Fibroblast of mammary gland (primary cell): ENCODE measurements at places on chromosomes 2 and 18.

DNA sequence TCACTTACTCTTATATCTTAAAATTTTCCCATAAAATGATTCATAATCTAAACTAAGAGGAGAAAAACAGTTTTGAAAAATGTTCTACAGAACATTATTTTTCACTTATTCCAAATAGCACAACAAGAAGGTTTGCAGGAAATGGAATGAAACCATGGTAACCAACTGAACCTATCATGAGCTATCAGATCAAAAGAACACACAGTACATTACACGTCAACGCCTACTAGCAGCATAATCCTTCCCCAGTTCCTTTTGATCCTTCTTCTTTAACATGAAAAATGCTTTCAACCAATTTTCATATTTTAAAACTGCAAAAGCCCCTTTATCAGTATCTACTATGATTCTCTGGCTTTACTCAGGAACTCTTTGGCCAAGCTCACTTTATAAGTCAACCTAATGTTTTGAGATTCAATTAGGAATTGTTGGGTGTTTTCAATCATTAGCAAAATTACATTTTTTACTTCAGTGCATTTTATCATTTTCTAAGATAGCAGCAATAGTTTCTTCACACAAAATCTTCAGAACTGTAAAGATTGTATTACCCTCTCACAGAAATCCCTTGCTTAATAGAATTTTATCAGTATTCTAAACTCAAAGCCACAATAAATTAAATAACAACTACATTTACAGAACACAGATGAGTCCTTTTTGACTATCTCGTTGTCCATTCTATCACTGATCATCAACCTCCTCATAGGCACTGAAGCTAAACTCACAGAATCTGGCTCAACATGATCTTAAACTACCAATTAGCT lies 102.5 kb downstream of the CHN1 start:
- DNase-seq: peak; percentile 38

DNA sequence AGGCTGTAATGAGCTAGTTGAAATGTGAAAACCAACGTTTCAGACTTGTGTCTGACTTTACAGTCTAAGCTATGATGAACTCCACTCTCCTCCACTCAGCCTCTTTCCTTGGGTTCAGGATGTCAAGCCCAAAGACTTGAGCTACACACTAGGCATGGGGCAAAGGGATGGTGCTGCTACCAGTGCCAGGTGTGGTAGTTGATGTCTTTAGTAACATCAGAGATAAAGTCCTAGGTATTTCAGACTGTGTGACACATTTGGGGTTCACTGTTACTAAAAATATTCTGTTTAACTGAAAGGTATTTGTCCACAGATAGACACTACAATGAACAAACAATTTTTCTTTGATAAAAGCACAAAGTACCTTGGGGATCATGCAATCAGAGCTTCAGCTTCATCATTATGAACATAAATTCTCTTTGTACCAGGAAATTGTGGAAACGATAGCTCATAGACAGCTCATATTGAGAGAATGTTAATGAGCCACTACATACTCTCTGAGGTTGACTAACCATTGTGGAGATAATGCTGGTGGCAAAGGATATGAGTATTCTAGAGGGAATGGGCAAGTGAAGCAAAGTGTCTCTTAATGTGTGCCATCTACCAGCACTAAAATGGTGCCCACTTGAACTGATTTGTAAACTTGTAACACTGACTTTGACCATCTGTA lies 253.7 kb upstream of the THUMPD2 start:
- peak; percentile 91 for DNase-seq

DNA sequence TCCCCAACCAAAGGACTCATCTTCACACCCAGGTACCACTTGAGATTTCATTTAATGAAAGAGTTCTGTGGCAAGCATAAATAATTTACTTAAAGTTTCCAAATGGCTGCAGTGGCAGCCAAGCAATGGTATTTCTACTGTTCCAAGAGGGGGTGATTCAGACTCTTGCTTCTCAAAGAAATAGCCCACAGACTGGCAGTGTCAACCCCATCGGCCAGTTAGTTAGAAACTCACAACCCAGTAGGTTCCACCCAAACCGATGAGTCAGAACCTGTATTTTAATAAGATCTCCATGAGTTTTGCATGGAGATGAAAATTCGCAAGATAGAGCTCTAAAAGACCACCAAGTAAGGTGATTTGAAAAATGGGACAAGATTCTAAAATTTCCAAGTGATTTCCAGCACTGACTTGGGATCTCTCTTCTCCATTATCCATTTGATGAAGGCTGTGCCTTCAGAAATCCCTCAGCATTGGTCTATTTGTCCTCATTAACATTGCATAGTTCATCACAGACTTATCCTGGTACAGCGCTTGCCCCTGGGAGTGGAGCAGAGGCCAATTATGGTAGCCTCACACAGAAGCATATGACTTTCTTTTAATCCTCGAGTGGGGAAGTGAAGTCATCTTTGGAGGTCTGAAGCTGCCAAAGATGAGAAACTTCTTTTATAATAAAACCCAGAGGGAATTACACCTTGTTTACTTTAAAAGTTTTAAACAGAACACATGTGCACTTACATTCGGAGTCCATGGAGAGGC lies 361.4 kb upstream of the ID2 start:
- peak; percentile 16 for DNase-seq

DNA sequence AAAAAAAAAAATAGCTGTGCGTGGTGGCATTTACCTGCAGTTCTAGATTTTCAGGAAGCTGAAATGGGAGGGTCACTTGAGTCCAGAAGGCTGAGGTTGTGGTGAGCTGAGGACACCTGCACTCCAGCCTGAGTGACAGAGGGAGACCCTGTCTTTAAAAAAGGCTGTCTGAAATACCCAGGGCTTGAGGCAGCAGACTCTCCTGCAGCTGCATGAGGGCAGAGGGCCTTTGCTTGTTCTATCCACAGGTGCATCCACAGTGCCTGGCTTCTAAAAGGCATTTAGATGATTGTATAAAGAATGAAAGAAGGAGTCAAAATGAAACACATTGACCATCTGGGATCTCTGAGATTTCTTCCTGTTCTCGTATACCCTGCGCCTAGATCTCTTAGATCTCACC lies 152.9 kb downstream of the MGAT5 start:
- no peak for DNase-seq

DNA sequence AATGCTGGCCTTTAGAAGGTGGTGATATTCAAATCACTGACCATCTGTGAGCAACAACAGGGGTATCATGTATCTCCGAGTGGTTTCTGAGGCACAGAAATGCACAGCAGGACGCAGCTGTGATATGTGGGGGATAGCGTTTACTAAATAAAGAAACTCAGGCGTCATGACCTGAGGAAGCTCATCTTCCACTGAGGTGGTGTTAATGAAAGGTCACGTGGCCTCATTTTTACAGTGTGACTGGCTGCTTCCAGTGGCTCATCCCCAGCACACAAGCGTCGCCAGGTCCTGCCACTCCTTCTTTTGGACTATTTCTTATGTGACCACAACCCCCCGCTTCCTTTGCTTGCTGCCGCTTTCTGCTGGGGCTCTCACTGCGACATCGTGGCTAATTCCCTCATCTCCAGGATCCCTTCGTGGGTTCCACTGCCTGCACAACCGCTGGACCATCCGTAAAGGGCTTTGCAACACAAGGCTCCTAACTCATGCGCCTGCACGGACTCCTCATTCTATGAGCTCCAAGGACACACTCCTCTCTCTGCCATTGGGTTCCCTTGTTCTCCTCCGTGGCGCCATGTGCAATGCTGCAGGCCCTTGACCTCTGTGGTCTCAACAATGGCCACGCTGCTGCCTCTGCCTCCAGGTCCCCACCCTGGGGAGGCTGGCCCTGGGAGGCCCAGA lies 109.3 kb downstream of the MBP start:
- DNase-seq: no peak

GRCh38 chr2:112577756-112578155 lies 6.7 kb upstream of the CHCHD5 start:
- DNase-seq: peak; percentile 46

- no peak for DNase-seq
Measured at GRCh38 chr18:31223371-31223770, 60.7 kb upstream of the DSC1 start.

DNA sequence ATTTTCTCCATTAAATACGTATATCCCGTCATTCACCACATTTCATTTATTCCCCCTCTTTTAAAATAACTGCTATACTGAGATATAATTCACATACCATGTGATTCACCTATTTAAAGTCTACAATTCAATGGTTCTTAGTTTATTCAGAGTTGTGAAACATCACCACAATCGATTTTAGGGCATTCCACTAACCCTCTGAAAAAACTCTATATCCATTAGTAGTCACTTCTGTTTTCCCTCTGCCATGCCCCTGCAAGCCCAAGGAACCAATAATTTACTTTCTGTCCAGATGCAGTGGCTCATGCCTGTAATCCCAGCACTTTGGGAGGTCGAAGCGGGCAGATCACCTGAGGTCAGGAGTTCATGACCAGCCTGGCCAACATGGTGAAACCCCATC lies 95.5 kb upstream of the FZD5 start:
- DNase-seq: no peak

GRCh38 chr2:12490641-12491040 lies 226.1 kb upstream of the TRIB2 start:
- DNase-seq: no peak

- no peak for DNase-seq
Measured at GRCh38 chr2:130972410-130972809, 120.8 kb downstream of the FAM168B start.

- DNase-seq: no peak
Measured at GRCh38 chr2:110215566-110216158, 3.3 kb upstream of the MTLN start.

GRCh38 chr2:37632310-37632709 lies 39.1 kb downstream of the CDC42EP3 start:
- no peak for DNase-seq

DNA sequence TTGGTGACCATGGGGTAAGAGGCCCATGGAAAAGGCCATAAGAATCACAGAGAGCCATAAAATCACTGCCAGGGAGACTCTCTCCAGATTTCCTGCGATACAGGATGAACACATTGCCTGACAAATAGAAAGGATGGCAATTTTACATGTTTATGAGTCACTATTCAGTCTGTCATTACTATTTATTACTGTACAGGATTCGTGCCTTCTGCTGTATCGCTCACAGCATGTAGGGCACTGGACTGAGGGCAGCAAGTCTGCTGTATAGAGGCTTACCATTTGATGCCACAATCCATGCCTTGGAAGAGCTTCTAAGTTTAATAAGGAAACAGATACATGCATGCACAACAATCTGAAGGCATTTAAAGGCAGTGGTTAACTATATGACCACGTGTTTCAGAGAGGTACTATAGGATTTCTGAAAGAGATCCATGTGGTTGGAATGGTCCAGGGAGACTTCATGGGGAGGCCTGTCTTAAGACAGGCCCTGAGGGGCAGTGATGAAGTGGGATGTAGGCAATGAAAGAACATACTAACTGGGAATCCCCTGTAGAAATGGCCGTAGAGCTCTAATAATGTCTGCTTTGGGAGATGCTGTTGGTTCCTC lies 702.4 kb upstream of the RAB6C start:
- DNase-seq: no peak

DNA sequence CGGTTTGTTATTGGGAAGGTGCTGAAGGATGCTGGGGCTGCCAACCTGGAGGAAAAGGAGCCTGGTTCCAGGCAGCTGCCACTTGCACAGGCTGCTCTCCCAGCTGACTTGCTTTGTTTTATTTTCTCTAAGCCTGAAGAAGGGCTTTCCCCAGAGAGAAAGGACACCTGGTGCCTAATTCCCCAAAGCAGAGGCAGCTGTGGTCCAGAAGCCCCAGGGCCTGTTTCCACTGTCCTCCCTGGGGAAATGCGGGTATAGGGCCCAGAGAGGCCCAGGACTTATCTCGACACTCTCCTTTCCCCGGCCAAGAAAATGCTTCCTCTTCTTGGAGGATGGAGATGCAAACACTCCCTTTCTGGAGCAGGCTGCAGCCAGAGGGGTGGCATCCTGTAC lies 30.1 kb downstream of the INO80C start:
- no peak for DNase-seq

DNA sequence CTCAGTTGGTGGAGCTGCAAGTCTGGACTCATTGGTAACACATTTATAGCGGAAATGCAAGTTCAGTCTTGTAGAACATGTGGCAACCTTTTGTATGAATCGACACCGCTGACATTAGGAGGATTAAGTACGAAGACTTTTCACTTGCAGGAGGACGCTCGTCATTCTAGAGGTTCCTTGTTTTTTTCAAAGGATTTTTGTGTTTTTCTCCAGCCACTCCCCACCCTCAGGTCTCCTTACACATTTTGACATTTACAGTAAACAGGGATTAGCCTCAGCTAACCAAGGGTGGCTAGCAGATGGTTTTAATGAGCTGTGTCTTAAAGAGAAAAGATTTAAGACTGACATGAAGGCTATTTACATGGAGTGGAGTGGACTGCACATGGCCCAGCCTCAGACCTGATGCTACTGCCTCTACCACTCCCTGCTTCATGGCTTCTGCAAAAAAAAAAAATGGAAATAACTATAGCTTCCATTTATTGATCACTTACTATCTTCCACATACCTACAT lies 173.8 kb downstream of the TRIB2 start:
- no peak for DNase-seq

GRCh38 chr2:152622219-152622618 lies 95.0 kb downstream of the PRPF40A start:
- DNase-seq: no peak

DNA sequence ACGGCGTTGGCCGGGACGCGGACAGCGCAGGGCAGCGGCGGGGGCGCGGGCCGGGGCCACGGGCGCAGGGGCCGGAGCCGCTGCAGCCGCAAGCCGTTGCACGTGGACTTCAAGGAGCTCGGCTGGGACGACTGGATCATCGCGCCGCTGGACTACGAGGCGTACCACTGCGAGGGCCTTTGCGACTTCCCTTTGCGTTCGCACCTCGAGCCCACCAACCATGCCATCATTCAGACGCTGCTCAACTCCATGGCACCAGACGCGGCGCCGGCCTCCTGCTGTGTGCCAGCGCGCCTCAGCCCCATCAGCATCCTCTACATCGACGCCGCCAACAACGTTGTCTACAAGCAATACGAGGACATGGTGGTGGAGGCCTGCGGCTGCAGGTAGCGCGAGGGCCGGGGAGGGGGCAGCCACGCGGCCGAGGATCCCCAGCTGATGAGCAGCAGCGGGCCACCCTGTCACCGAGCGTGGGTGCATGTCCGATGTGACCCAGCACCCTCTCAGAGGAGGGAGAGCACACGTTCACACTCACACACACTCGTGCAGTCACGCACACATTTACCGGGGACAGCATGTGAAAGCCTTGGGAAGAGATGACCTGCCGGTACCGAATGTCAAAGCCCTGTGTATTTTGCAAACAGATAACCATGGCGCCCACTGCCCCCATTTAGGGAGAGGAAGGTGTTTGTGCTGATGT lies 4.2 kb downstream of the GDF7 start:
- no peak for DNase-seq
